ENCODE measurements at places on chromosomes 6 and 20.

GRCh38 chr6:6651335-6651734 lies 62.8 kb downstream of the LY86 start:
- DNase-seq, result no peak

GRCh38 chr6:97177905-97178304 lies 105.1 kb downstream of the MMS22L start:
- DNase-seq, result peak; percentile 24

DNA sequence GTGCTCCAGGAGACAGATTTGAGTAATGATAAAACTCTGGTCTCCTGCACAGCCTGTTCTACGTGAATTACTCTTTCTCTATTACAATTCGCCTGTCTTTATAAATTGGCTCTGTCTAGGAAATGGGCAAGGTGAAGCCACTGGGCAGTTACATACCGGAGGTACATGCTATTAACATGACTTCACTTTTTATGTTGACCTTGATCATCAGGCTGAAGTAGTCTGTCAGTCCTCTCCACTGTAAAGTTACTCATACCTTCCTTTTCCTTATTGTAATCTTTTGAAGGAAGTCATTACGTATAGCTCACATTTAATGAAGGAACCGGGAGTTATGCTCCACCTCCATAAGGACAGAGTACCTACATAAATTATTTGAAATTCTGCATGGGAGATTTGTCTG lies 19.9 kb upstream of the KHDC1 start:
- DNase-seq, result no peak

DNA sequence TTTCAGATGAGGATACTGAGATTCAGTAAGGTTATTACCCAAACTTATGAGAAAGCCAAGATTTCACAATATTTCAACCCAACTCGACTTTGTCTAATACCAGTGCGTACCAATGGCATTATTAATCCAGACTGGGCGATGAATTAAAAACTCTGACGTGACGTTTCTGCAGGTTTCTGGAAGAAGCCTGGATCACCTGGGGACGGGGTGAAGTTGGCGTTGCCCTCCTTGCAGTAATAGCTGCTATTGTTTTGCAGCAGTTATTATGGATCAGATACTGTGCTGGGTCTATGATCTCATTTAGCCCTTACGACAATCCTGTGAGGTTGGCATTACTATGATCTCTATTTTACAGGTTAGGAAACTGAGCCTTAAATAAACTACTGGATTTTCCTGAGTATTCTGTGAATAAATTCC lies 569 bp upstream of the CDC5L start:
- DNase-seq, result peak; percentile 84

DNA sequence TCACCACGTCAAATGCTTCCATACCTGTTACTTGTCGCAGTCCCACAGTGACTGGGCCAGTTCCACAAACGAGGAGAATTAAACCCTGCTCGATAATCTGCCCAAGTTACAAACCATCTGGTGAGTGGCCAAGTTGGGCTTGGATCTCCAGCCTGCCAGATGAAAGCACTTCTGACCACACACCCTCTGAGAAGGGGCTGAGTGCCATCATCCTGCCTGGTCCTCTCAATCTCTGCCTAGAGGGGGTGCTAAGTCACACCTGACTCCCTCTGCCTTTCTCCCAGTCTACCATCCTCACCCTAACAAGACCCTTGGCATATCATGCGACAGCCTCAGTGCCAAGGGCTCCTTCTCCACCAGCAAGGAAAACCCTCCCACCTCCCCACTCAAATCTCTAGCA lies 15.8 kb downstream of the RRP36 start:
- no peak for DNase-seq

DNA sequence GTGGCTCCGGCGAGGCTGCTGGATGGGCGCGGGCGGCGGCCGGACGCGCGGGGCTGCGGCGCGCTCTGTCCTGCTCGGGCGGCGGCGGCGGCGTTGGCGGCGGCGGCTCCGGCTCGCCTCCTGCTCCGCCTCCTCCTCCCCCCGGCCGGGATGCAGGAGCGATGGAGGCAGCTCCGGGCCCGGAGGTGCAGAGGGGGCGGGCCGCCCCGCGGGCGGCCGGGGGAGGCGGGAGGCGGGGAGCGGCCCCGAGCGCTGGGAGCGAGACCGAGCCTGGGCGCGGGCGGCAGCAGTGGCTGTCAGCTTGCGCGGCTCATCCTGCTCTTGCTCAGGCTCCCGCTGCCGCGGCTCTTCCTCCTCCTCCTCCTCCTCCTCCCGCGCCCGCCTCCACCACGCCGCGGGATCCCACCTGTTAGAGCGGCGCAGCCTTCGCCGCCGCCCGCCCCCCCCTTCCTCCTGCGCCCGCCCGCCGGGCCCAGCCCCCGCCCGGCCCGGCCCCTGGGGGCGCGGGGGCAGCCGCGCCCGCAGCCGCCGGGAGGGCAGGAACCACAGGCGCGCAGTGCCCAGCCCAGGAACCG lies at the start of gene NOL4L:
NOL4L (minus strand) TSS at position 323 of the 575 bp plus-strand sequence. CDS start 443 bp downstream, outside the sequence.
- peak; percentile 55 for DNase-seq

DNA sequence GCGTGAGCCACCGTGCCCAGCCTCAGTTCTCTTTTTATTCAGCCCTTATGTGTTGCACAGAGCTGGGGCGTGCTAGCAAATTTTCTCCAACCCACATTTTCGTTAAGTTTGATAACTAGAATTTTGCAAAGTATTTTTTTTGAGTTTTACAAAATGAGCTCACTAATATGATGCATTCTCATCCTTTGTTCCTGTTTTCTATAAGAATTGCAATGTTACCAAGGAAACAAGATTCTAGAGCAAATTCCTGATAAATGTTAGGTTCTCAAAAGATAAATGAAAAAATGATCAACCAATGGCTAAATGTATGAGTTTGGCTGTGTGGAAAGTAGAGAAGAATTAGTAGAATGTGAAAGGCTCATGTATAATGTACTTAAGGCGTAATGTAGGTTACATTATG lies 529.8 kb downstream of the MAFB start:
- no peak for DNase-seq

- peak; percentile 35 for DNase-seq
These were observed 39.1 kb downstream of the TMX4 start for GRCh38 chr20:7980332-7981046.

DNA sequence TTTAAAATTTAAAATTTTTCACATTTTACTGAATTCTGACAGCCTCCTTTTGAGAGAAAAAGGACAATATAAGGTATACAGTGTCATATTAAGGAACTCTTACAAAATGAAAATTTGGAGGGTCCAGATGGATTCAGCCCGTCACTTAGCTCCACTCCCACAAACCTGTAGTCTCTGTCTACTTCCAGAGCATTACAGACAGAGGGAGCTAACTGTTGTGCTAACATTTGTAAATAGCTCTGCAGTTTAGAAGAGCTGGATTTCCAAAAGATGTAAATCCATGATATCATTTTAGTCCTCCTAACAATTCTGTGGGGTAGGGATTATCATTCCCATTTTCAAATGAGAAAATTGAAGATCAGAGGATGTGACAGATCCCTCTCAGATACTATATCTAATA lies 16.1 kb upstream of the SERINC3 start:
- no peak for DNase-seq

GRCh38 chr20:35582741-35583404 lies 32.8 kb upstream of the SPAG4 start:
- no peak for DNase-seq

DNA sequence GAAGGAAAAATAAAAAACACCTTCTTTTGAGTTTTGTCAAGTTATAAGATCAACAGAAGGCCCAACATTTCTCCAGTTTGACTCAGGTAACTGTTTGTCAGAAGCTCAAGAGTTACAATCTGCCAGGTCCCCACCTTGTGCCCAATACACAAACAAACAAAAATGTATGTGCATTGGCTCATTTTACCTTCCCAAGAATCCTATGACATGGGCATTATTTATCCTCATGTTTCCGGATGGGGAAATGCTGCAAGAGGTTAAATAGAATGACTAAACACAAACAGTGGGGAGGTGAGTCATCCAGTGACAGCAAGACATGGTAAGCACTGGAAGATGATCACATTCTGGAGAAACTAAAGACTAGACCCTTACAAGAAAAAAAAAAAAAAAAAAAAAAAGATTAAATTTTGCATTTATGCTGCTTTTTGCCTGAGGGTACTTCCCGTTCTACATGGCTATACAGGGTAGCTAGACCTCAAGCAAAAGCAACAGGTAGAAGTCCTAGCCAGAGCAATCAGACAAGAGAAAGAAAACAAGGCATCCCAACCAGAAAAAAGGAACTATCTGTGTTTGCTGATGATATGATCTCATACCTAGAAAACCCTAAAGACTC lies 23.6 kb upstream of the ANKRD60 start:
- DNase-seq, result peak; percentile 95

- DNase-seq, result no peak
These were observed 386.9 kb downstream of the CDH26 start for GRCh38 chr20:60345106-60345505.

GRCh38 chr6:104601721-104602120 lies 258.0 kb downstream of the HACE1 start:
- DNase-seq, result no peak

DNA sequence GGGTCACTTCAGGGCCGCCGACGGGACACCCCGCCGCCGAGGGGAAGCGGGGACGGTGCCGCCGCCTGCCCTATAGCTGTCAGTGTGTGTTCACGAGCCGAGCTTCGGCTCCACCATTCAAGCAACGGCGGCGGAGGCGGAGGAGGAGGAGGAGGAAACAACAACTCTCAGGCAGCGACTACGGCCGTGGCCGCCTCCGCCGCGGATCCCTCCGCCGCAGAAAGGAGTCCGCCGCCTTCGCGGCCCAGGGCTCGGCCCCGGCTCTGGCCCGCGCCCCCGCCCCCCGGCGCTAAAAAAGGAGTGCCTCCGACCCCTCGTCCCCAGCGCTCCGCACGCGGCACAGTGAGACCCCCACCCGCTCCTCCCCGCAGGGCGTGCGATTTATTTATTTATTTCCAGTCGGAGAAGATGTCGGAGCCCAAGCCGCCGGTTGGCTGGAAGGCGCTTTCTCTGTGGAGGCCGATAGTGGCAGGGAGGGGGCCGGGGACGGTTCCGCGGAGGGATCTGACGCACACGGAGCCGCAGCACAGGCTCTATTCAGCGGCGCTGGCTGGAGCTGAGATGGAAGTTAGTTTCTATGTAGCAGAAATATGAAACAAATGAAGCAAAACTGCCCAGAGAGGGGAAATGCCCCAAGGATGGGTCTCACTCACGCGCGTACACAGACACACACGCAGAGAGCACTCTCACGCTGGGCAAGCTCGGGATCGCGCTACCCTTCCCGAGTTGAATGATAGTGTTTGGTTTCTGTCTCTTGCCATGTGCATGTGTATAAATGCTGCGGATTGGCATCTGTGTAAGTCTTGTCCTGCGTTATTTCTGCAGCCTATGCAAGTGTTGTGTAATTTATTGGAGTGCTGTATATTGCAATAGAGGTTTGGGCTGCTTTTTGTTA lies at the start of gene PHIP:
PHIP (minus strand) TSS at position 180 of the 895 bp plus-strand sequence. CDS start 186 bp downstream, outside the sequence.
- DNase-seq, result peak; percentile 98

DNA sequence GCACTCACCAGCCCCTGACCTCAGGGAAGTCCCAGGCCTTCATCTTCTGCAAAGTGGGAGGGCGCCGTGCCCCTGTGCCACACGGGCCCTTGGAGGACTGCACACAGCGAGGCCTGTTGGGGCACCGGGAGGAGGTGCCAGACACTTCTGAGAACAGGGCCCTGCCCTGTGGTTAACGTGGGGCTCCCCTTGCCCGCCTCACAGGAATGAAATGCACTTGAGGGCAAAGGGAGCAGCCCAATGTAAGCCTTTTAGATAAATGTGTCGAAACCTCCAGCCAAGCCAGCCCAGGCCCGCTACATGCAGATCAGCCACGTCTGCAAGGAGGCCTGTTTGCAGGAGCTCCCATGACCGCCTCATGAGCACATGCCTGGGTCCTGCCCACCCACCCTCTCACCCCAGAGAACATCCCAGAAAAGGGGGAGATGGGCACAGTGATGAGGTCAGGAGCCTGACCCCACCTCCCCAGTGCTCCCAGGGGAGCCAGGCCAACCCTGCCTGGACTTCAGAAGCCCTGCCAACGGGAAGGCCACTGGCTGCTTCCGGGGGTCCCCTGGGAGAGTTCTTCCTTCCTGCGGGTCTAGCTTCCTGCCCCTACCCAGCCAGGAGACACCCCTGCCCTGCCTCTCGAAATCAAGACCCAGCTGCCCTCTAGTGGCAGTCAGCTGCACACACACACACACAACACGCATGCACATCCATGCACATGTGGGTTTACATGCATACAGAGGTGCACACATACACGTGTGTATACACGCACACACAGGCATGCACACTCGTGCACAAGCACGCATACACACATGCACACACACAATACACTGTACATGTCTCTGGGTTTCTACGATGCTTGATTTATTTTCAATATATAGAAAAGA lies 178.7 kb downstream of the TAF4 start:
- DNase-seq, result peak; percentile 53

- DNase-seq, result peak; percentile 61
These were observed 22.6 kb downstream of the RNF217 start for GRCh38 chr6:124984668-124985338.

GRCh38 chr6:125747589-125748405 lies 1.6 kb upstream of the HEY2 start:
- peak; percentile 52 for DNase-seq

GRCh38 chr20:48750941-48751635 lies 76.7 kb downstream of the PREX1 start:
- no peak for DNase-seq

DNA sequence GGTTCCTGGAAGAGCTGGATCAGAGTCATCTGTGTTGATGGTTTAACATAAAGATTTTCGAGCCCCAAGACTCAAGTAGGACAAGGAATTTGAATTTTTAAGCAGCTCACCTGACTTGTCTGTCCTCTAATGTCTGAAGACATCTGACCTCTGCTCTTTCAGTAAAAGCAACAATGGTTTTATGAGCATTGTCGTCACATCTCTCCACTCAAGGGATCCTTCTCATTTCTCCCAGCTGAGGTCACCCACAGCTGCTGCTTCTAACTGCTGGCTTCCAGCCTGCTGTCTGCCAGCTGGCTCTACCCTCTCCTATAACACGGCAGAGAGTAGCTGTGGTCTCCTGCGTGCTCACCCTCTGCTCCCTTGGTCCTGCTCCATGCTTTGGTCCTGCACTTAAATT lies 24.7 kb upstream of the HDAC2 start:
- peak; percentile 96 for DNase-seq

Data from GM23248 (cell line).